NCI-H187 (cell line): ENCODE measurements at places on chromosomes 1 and 21.

- DNase-seq = no peak
These were observed 29.8 kb upstream of the GFI1 start for GRCh38 chr1:92516574-92516973.

- no peak for DNase-seq
These were observed 112.1 kb downstream of the ST6GALNAC3 start for GRCh38 chr1:76186554-76187170.

DNA sequence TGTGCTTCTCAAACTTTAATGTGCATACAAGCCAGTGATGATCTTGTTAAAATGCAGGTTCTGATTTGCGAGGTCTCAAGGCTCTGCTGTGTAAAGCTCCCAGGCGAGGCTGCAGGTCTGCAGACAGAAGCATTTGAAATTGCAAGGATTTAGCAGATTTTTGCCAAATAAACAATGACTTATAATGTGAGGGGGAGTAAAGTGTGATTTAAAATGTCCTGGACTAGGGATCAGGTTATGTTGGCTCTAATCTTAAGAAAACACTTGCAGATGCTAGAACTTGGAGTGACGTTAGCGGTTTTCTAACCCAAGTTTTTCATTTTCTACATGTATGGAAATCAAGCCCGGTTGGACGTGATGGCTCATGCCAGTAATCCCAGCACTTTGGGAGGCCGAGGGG, 16.2 kb upstream of the ACTN2 start:
- no peak for DNase-seq

DNA sequence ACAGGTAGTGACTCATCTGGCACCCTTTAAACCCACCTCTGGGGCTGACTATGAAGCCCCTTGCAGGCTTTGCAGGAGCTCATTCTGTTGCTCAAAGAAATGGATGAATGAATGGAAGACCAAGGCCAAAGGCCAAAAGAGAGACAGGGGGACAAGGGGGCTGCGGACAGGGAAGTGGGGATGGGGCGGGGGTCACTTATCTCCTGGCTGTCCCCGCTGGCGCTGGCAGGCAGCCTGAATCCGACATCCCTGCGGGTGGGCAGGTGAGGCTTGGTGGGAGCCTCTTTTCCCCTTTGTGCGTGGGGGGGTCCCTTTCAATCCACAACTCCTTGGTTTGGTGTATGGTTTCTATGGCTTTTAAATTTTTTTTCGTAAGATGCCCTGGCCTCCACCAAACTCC, 239.6 kb upstream of the C1orf174 start:
- DNase-seq = no peak

GRCh38 chr21:35189077-35189863, 140.2 kb upstream of the RUNX1 start:
- no peak for DNase-seq
